ENCODE measurements at places on chromosomes 3 and 15. TPM values are rescaled to one million over a fixed set of nuclear protein-coding genes. Genes with fewer than 3 reads are reported as not detected.

DNA sequence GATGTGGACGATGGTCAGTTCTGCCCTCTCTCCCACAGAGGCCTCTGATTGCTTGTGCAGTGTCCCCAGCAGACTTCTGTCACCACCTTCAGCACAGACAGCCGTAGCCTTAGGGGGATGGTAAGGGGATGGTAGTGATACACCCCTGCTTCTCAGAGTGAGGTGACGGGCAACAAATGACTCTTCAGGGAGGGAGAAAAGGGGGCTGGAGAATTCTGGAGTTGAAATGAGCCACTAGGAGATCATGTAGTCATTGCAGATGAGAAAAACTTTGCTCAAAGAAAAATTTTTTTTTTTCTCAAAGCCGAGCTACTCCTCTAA lies 29.6 kb upstream of the TIMP4 start:
- no peak for DNase-seq

GRCh38 chr3:194339356-194339755 lies 11.8 kb downstream of the CPN2 start:
- no peak for DNase-seq

DNA sequence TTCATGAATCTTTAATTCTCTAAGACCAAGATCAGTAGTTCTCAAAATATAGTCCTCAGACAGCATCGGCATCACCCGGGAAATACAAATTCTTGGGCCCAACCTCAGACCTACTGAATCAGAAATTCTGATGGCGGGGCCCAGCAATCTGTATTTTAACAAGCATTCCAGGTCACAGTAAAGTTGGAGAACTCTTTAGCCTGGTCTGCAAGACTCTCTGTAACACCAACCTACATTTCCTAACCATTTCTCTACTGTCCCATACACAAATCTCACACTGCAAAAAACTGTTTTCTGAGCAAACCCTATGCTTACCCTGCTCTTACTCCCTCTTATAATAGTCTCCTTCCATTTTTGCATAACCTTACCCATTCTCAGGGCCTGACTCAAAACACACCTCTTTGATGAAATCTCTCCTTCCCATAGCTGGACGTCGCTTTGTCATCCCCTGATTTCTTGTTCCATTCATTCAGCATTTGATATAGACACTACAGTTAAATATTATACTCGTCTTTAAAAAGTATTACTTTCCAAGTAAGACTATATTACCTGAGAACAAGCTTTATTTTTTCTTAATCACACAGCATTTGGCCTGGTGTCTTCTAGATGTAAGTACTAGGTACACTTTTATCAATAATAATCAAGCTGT lies 83.3 kb upstream of the MYO5C start:
- DNase-seq: no peak

CASR gene
- not detected for total RNA-seq

DNA sequence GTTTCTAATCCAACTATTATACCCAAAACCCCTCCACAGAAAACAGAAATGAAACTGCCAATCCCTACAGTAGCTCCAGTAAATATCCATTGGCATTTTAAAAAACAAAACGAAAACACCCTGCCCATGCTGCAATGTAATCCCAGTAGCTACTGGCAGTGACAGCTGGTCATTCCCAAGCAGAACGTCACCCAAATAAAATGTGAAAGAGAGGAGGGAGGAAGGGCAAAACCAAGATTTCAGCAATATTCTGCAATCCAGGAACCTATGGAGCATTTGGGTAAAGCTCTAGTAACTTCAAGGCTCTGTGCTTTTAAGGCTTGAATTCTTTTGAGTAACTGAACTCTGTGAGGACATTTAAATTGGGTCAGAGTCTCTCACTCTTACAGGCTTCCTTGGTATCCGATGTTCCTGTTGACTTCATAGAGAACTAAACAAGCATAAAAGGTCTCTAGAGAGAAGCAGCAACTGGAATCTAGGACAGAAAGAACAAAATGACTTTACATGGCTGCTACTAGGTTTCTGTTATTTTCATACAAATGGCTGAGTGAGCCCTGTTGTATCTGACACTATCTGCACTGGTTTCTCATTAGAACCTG lies 136.2 kb downstream of the TNIK start:
- no peak for DNase-seq

- DNase-seq: no peak
Measured at GRCh38 chr3:128335621-128336296, 130.9 kb downstream of the DNAJB8 start.

GRCh38 chr15:77877869-77878577 lies 199.5 kb downstream of the TBC1D2B start:
- no peak for DNase-seq

GRCh38 chr3:161221806-161222600 lies 892 bp downstream of the NMD3 start:
- DNase-seq: no peak

DNA sequence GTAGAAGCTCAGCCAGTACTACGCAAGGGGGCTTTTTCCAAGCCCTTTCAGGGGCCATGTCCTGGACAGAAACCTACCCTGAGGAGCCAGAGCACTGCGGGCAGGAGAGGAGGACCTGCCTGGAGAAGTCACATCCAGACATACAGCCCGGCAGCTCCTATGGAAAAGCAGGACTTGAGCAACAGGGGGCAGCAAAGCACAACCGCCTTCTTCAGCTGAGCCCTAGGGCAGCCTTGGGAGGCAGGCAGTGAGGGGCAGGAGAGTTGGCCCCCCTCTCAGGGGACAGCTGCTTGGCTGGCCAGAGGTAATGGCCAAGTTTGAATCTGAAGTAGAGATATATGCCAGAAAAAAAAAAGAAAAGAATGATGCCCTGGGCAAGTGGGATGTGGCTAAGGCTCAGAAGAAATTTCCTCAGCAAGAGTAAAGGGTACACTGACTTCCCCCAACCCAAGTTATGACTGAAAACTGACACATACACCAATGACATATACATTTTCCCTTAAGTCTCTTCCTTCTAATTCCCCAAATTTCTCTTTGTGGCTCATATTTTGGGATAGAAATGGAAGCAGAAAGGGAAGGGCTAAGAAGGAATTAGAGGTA lies 56.9 kb downstream of the CYP19A1 start:
- DNase-seq: peak; percentile 24

GRCh38 chr3:197499427-197499826 lies 56.3 kb downstream of the BDH1 start:
- peak; percentile 70 for DNase-seq

DNA sequence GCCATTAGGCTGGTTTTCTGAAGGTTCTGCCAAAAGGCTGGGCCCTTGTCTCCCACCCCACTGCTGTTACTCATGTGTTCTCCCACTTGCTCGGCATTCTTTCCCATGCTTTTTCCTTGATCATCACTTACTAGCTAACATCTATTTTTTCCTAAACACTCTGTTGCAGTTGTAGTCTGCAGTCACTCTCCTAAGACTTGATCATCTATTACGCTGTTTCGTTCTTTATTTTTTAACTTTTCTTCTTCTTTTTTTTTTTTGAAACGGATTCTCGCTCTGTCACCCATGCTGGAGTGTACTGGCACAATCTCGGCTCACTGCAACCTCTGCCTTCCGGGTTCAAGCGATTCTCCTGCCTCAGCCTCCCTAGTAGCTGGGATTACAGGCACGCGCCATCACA lies 176.3 kb downstream of the IGF1R start:
- DNase-seq: no peak

DNA sequence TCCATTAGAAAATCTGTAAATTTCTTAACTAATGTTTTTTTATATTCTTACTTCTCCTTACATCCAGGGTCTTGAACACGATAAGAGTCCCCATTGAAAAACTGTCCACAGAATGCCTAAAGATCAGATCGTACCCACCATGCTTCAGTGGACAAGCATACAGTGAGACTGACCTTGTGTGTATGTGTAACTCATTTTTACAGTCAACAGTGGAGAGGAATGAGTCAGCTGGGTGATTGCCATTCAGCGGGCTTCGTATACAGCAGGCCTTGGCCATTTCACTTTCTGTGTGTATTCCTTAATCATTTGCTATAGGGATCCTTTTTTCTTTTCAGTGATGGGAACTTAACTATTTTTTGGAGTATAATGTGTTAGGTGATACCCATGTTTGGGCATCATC lies 10.6 kb downstream of the PARP14 start:
- peak; percentile 58 for DNase-seq

PIERCE2 gene
- 0.56 TPM for total RNA-seq

DNA sequence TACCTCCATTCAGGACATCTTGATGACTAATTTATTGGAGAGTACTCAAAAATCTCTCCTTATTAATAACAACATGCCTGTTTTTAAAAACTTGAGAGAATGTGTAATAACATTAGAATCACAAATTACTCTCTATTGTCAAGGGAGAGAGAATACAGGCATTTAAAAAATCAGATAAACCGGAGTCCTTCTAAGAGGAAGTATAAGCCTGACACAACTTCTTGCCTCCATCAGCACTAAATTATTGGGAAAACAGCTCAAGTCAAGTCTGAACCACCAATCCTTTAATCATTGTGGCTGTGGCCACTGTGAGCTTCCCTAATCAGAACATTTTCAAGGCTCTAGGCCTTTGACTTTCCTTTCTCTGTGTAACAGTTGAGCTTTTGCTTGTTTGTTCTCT lies 38.0 kb downstream of the SSR3 start:
- no peak for DNase-seq

DNA sequence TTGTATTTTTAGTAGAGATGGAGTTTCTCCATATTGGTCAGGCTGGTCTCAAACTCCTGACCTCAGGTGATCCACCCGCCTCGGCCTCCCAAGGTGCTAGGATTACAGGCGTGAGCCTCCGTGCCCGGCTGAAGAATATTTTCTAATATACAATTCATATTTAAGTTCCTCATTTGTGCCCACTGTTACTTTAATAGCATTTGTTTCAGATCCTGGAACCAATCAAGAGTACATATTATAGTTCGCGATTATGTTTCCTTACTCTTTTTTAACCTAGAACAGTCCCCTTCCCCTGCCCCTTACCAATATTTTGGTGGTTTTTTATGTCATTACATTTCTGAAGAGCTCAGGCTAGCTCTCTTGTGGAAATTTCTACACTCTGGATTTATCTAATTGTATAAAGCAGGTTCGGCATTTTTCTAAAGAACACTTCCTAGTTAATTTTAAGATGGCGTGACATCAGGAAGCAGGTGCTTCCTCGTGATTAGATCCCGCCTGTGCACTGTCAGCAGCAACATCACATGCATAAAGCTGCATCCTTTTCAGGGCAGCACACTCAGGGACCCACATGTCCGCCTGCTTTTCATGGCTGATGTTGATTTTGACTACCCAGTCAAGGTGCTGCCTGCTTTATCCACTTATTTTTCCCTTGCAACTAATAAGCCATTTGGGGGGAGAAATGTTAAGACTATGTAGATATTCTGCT lies 88.7 kb upstream of the EPHB3 start:
- no peak for DNase-seq

- DNase-seq: no peak
Measured at GRCh38 chr3:28139288-28139687, 102.1 kb upstream of the CMC1 start.

DNA sequence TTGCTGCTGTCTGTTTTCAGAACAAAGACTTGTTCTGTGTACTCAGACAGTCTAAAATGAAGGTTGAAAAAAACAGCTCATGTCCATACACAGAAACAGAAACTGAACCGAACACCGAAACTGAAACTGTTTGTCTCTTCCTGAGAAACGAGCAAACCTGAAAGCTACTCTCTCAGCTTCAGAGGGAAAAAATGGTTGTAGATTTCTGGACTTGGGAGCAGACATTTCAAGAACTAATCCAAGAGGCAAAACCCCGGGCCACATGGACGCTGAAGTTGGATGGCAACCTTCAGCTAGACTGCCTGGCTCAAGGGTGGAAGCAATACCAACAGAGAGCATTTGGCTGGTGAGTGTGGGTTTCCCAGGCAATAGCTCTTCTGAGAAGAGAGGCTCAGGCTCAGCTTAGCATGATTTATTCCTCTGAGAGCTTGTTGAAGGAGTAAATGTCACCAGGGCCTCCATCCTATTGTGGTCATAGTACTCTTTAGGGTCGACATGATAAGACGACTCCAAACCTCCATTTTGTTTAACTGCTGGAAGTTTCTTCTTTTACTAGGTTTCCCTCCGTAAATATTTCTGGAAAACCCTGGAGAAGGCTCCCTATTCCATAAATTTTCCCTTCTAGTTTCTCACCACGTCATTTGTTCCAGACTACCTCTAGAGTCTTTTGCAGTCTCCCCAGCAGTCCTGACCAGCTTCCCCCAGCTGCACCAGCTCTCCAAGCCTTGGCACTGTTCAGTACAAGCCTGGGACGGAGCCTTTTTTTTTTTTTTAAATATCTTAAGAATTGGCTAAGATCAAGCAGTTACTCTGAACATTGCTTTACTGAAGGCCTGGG lies at the start of gene RTP4:
RTP4 (plus strand) TSS at position 135 of the 838 bp plus-strand sequence; CDS start at position 192, 57 bp downstream.
- no peak for DNase-seq

GRCh38 chr15:87760547-87761314 lies 495.8 kb downstream of the NTRK3 start:
- DNase-seq: no peak

GPR176 gene
- total RNA-seq: 171 TPM

MYZAP gene
- not detected for total RNA-seq

Data from HFFc6 (cell line).